ENCODE measurements at places on chromosomes 1 and 21.

DNA sequence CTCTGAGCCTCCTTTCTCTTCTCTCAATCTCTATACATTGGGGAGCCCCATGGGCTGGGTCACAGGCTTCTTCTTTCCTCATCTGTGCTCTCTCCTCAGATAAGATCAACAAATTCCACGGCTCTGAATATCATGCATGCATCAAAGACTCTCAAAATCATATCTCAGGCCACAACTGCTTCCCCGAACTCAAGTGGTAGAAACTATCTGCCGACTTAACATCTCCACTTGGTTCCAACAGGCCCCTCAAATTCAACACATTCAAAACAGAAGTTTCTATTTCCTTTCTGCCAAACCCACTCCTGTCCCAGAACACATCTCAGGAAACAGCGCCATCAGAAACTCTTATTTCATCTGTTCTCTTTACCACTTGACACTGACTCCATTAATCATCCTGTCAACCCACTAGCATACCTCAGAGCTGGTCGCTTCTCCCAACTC is 16.7 kb downstream of the DDX59 start:
- H3K4me3 ChIP-seq: no peak overlapping the region
- no peak for DNase-seq

- no peaks in the 10 kb centered on the region for H3K36me3 ChIP-seq
- peak overlapping the region; percentile 63 for H3K4me3 ChIP-seq
- H3K27me3 ChIP-seq: no peaks in the 10 kb centered on the region
Measured at GRCh38 chr1:3858231-3858981, 1.1 kb downstream of the DFFB start.

GRCh38 chr1:54980046-54980527 is 341 bp upstream of the TMEM61 start:
- H3K4me1 ChIP-seq: peaks cover 4% of the 10 kb centered on the region
- peaks cover 23% of the 10 kb centered on the region for H3K27me3 ChIP-seq
- H3K27ac ChIP-seq: no peak overlapping the region
- H3K4me3 ChIP-seq: peak overlapping the region; percentile 49
- DNase-seq: no peak

- no peaks in the 10 kb centered on the region for H3K27me3 ChIP-seq
- no peak overlapping the region for H3K4me3 ChIP-seq
- peaks cover 22% of the 10 kb centered on the region for H3K4me1 ChIP-seq
- no peak for DNase-seq
Measured at GRCh38 chr1:52658795-52659194, 25.8 kb downstream of the SHISAL2A start.

GRCh38 chr1:64515427-64515826 is 45.5 kb downstream of the CACHD1 start:
- no peaks in the 10 kb centered on the region for H3K36me3 ChIP-seq
- H3K4me3 ChIP-seq: no peak overlapping the region
- DNase-seq: no peak

DNA sequence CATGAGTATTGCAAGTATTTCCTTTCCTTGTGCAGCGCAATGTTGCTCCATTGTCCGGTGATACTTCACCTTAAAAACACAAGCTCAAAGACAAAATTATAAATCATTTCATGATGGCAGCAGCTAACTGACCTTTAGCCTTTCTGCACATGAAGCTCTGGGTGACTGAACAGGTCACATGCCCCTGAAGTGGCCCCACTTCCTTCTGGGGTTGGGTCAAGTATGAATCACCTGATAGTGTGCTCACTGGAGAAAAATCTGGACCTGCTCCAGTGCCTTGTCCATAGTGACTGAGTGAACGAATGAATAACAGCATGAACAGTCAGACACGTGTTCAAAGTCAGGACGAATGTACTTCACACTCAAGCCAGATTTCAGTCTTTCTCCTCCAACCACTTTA is 658.9 kb downstream of the NPHP4 start:
- H3K36me3 ChIP-seq: no peaks in the 10 kb centered on the region
- no peak overlapping the region for H3K27ac ChIP-seq
- no peak for DNase-seq
- no peak overlapping the region for H3K4me3 ChIP-seq
- no peaks in the 10 kb centered on the region for H3K27me3 ChIP-seq

- DNase-seq: no peak
- no peak overlapping the region for H3K4me3 ChIP-seq
- no peaks in the 10 kb centered on the region for H3K36me3 ChIP-seq
- no peak overlapping the region for H3K27ac ChIP-seq
- no peaks in the 10 kb centered on the region for H3K4me1 ChIP-seq
Measured at GRCh38 chr1:180175291-180175690, 20.6 kb downstream of the QSOX1 start.

- H3K4me1 ChIP-seq: peaks cover 12% of the 10 kb centered on the region
- DNase-seq: no peak
- no peaks in the 10 kb centered on the region for H3K27me3 ChIP-seq
- H3K4me3 ChIP-seq: peak overlapping the region; percentile 89
- H3K27ac ChIP-seq: no peak overlapping the region
- no peaks in the 10 kb centered on the region for H3K36me3 ChIP-seq
Measured at GRCh38 chr1:1373815-1374588, 1.0 kb downstream of the AURKAIP1 start.

DNA sequence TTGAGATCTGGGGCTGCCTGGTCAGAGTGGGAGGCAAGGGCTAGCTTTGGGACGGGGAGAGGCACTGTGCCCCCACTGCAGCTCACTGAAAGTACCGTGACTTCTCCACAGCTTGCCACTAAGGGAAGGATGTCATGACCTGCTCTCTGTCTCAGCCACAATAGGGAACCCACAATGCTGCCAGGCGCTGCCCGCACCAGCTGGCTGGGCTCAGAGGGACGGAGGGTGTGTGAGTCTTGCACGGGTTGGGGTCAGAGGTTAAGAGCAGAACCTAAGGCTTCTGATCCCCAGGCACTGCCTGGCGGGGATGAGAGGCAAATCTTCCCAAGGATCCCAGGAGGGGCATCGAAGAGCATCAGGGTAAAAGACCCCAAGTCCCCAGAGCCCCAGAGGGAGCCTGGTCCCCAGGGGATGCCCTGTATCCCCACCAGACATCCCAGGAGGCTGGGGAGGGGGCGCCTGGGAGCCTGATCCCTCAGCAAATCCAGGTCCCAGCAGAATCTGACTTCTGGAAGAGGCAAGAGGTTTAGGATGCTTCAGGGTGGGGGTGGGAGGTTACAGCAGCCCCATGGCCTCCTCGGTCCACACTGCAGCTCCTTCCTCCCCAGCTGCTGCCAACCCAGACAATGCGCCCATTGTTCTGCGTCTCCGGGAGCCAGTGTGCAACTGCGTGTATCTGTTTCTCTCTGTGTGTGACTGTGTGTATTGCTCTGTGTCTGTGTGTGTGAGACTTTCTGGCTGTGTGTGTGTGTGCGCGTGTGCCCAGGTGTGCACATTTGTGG is 2.0 kb upstream of the MARCKSL1 start:
- no peak overlapping the region for H3K27ac ChIP-seq
- H3K36me3 ChIP-seq: peaks cover 8% of the 10 kb centered on the region
- no peak overlapping the region for H3K4me3 ChIP-seq
- no peak for DNase-seq
- H3K4me1 ChIP-seq: peaks cover 28% of the 10 kb centered on the region

- no peak overlapping the region for H3K27ac ChIP-seq
- no peaks in the 10 kb centered on the region for H3K36me3 ChIP-seq
- H3K4me1 ChIP-seq: peaks cover 9% of the 10 kb centered on the region
- no peak for DNase-seq
- peaks cover 3% of the 10 kb centered on the region for H3K27me3 ChIP-seq
Measured at GRCh38 chr1:12163210-12163609, 3.6 kb upstream of the TNFRSF1B start.

DNA sequence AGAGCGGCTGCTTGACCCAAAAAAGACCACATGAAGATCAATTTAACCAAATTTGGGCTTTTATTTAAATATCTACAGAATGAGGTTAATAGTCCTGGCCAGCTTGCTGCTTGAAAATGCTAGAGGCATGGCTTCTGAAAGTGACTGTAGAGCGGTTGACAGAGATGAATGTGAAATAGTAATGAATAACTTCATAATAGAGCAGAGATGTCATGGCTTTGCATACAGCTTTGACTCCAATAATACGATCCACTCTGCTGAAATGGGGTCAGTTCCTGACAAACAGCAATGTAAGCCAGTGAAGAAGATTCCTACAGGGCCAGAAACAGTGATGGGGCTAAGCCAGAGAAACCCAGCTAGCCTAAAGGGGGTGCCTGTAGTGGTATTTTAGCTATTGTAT is 183.8 kb downstream of the PBX1 start:
- no peak overlapping the region for H3K27ac ChIP-seq
- DNase-seq: no peak
- no peaks in the 10 kb centered on the region for H3K27me3 ChIP-seq
- no peak overlapping the region for H3K4me3 ChIP-seq

GRCh38 chr1:225973158-225973557 is 26.0 kb downstream of the SDE2 start:
- H3K4me3 ChIP-seq: no peak overlapping the region
- no peaks in the 10 kb centered on the region for H3K36me3 ChIP-seq
- no peaks in the 10 kb centered on the region for H3K27me3 ChIP-seq
- H3K4me1 ChIP-seq: no peaks in the 10 kb centered on the region

DNA sequence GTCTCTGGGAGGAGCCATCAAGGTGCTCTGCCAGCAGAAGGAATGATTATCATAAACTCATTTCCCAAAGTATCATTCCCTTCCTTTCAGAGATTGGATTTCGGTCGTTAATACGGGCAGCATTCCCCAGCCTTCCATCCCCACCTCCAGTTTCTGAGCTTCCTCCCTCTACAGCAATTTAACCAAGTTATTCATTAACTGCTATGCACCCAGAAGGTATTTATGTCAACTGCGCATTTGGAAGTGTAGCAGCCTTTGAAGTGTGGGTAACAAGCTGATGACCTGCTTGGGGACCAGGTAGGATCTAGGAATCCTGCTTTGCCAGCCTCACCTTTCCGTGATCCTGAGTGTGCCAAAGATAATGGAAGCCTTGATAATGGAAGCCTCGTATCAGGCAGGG is 172.4 kb upstream of the IGSF21 start:
- DNase-seq: no peak
- no peaks in the 10 kb centered on the region for H3K4me1 ChIP-seq
- no peaks in the 10 kb centered on the region for H3K36me3 ChIP-seq
- no peaks in the 10 kb centered on the region for H3K27me3 ChIP-seq

DNA sequence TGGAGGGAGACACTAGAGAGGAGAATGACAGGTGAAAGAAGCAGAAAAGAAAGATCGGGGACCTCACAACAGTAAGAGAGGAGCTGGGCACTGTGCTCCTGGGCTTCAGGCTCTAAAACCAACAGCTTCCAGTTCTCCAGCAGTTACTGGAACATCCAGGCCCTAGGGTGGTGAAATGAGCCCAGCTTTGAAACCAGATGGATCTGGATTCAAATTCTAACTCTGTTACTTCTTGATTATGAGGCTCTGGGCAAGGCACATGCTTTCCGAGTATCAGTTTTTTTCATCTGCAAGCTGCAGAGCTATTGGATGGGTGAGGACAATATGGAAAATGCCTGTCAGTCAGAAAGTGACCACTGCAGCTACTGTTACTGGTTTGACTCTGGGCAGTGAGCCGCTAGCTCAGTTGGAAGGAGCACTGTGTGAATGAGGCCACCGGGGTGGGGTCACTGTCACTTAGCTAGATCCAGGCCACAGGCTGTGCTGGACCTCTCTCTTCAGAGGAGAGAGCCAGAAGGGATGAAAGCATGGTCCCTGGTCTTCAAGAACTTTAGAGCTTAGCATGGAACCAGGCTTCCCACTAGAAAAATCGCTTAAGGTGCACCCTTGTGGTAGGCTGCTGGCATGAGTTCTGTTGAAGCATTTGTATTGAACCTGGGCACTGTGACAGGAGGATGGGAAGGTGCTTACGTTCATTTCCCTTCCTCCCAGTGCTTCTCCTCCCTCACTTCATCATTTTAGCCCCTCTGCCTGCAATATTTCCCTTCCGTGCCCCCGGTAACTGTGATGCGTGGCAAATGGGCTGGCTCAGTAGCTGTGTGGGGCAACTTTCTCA is 12.2 kb downstream of the PLEKHO1 start:
- peak overlapping the region; percentile 98 for H3K27ac ChIP-seq
- peaks cover 22% of the 10 kb centered on the region for H3K36me3 ChIP-seq
- no peaks in the 10 kb centered on the region for H3K27me3 ChIP-seq
- H3K4me1 ChIP-seq: peaks cover 21% of the 10 kb centered on the region
- DNase-seq: no peak

- peaks cover 4% of the 10 kb centered on the region for H3K36me3 ChIP-seq
- no peaks in the 10 kb centered on the region for H3K27me3 ChIP-seq
- H3K4me1 ChIP-seq: peaks cover 8% of the 10 kb centered on the region
- no peak overlapping the region for H3K4me3 ChIP-seq
- H3K27ac ChIP-seq: no peak overlapping the region
Measured at GRCh38 chr1:42971841-42972291, 13.2 kb upstream of the SLC2A1 start.

DNA sequence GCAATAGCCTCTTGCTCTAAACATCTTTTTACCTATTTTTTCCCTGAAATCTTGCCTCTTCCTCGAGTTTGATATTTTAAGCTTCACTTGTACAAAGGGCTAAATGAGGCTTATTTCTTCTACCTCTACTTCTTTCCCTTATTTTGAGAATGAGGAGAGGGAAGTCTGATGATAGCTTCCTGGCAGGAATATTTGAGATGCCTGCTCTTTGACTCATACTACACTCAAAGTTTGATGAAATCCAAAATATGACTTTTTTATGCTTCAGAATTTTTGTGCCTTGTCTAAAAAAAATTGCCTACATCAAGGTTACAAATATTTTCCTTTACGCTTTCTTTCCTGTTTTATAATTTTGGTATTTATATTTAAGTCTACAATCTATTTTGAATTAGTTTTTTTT is 624.4 kb upstream of the PLXNA2 start:
- H3K4me3 ChIP-seq: no peak overlapping the region
- H3K36me3 ChIP-seq: no peaks in the 10 kb centered on the region
- no peaks in the 10 kb centered on the region for H3K4me1 ChIP-seq
- H3K27ac ChIP-seq: no peak overlapping the region
- DNase-seq: no peak

GRCh38 chr1:212428496-212428895 is 4.2 kb upstream of the NENF start:
- no peaks in the 10 kb centered on the region for H3K27me3 ChIP-seq
- H3K4me3 ChIP-seq: no peak overlapping the region
- no peak overlapping the region for H3K27ac ChIP-seq

DNA sequence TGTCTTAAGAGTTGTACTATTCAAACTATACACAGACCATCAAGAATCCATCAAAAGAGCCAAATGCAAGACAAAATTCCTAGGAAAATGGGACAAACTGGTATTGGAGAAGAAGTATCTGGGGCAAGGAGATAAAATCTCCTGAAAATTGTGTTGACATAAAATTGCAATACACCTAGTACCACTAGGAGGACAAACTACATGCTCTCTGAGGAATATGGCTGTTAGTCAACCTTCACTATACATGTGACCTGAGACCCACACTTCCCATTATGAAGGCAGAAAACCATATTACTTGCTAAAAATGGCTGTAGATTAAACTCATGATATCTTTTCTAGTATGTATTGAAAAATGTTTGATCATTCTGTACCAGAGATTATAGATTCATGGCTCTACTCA is 30.0 kb downstream of the IRF2BP2 start:
- H3K4me1 ChIP-seq: no peaks in the 10 kb centered on the region
- H3K36me3 ChIP-seq: no peaks in the 10 kb centered on the region
- no peak for DNase-seq

- DNase-seq: no peak
- H3K36me3 ChIP-seq: no peaks in the 10 kb centered on the region
- no peak overlapping the region for H3K27ac ChIP-seq
- H3K4me3 ChIP-seq: no peak overlapping the region
- 0 out of 2 replicates have a peak, but pooled peaks cover 3% of the 10 kb centered on the region for H3K27me3 ChIP-seq
- H3K4me1 ChIP-seq: no peaks in the 10 kb centered on the region
Measured at GRCh38 chr21:29237110-29238052, 61.3 kb upstream of the BACH1 start.

Data from H1 (cell line).